ENCODE measurements at places on chromosomes 2 and 18.

DNA sequence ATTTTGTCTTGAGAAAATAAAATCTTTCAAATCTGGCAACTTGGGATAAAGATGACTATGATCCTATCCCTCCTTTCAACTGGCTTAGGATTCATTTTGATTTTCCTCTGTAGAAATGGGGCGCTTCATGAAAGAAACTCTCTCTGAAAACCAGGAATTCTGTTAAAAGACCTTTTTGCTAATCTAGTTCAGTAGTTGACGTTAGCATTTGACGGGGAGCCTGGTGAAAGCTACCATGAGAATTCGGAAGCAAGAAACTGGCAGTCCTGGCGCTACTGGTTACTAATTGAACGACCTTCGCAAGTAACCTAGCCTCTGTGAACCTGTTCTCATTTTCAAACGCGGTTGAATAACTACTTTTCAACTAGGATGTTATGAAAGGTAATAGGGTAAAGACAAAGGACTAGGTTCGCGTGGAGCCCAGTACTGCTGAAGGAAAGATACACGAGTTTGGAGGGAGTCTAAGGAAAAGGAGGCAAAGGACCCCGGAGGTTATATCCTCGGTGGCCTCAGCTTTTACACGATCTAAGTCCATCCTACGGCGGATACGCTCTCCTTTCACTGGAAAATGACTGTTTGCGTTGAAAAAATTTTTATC, 604 bp upstream of the STK11IP start:
- DNase-seq = no peak

DNA sequence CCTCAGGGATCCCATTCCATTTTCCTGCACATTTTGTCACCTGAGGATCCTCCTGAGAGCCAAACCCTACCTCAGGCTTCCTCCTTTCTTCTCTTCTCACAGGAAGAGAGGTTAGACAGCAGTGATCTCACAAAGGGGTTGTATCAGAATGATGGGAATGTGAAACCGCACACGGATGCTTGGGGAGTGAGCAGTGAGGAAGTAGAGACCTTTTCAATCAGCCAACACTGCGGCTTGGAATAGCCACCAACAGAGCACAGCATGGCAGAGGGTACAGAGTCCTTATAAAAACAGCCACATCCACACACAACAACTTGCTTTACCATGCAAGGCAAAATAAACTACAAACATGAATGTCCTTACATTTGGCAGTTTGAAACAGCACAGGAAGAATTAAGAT, 8.7 kb downstream of the TMEM182 start:
- DNase-seq = no peak

DNA sequence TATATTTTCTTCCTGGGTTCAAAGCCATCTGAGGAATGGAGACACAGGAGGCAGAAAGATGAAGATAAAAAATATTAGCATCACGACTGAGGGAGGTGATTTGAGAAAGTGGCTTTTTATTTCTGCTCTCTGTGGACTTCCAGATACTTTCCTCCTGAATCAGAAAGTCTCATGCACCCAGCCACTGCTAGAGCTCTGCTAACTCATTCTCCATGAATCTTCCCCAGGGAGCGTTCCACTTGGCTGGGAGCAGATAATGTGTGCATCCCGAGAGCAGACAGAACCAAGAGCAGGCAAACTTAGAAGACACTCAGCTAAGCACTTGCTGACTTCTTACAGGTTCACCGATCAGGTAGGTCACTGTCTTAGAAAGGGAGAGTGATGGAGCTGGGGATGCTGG, 264.1 kb upstream of the THUMPD2 start:
- no peak for DNase-seq

GRCh38 chr2:217286833-217287232, 427.0 kb upstream of the TNP1 start:
- no peak for DNase-seq

DNA sequence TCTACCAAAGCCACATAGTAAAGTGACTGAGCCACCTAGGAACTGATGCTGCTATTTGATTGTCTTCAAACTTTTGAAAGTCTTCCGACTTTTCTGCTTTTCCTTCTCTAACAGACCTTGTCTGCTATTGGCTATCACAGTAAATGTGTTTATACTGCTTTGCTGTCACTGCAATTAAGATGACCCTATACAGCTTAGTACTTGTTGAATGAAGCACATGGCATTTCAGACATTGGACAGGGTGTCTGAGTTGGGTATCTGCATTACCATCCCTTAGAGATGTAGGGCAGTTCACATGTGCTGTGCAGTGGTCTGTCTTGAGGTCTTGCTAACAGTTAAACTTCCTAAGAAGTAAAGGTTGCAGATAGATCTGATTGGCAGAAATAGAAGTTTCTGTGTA, 3.6 kb downstream of the WDR43 start:
- DNase-seq = no peak

GRCh38 chr2:26720322-26721114, 28.0 kb downstream of the KCNK3 start:
- DNase-seq = peak; percentile 52

DNA sequence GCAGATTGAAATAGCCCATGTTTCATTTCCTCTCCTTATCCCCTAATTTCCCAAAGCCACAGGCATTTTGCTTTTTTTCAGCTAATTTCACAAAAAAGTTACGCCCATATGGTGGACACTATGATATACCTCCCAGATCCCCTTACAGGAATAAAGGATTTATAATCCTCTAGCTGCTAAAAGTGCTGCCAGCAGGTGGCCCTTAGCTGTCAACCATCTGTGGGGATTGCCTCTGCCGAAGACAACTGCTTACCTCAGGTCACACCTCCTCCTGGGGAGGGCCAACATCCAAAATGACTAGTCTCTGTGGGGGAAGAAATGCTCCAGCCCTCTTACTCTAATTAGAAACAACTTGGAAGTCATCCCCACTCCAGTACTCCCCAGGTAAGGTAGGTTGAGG, 61.0 kb upstream of the EPB41L3 start:
- peak; percentile 22 for DNase-seq

- DNase-seq = no peak
Observed at GRCh38 chr2:20829861-20830260, 7.0 kb upstream of the LDAH start.

- no peak for DNase-seq
Observed at GRCh38 chr18:63058521-63058920, 261.0 kb downstream of the BCL2 start.

GRCh38 chr2:16900405-16901025, 234.9 kb upstream of the CYRIA start:
- DNase-seq = no peak

DNA sequence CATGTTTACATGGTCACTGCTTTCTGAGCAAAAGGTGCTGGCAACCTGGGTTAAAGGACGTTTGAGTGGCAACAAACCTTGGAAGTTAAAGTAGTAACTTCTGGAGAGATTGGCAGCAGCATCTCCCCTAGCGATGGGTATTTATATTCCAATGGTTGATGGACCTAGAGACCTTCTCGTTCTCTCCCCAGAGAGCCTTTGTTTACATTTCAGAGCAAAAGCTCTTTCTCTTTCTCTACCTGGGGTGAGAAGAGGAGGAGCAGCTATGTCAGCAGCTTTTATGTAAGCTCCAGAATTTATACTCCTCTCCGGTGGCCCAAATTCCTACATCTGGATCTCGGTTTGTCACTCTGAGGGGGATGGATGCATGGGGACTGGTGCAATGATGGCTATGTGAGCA, 213.7 kb upstream of the ARL4C start:
- peak; percentile 26 for DNase-seq

GRCh38 chr18:2916184-2916583, 69.4 kb downstream of the EMILIN2 start:
- peak; percentile 38 for DNase-seq

DNA sequence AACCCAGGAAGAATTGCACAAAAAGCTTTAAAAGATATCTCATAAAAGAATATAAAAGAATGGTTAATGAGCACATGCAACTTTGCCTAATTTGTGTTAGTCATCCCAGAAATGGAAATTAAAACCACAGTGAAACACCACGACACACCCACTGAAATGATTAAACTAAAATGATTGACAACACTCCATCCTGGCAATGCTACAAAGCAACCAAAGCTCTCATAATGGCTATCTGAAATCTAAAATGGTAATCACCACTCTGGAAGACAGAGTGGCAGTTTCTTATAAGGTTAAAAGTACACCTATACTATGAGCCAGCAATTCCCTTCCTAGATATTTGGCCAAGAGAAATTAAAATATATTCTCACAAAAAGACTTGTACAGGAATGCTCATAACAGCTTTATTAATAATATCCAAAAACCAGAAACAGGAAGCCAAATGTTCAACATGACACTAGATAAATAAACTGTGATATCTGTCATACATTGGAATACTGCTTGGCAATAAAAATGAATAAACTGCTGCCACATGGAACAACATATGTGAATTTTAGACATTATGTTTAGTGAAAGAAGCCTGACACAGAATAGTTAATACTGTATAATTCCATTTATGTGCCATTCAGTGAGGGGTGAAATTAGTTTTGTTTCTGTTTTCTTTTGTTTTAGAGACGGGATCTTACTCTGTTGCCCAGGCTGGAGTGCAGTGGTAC, 105.3 kb upstream of the BCL2L11 start:
- DNase-seq = no peak

DNA sequence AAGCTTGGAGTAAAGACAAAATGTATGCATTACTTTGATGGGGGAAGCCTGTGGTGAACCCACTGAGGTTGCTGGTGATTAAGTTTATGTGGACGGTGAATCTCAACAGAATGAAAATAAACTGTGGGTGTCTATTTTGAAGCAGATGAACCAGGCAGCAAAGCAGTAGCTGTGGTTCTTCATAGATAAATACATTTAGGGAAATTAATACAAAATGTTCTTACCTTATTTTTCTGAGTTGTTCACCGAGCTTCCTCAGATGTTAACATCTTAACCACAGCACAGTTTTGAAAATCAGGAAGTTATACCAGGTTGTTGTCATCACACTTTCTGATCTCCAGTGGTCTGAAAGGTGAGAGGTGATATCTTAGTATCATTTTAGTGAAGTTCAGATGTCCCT, 53.9 kb downstream of the NCK2 start:
- no peak for DNase-seq

- DNase-seq = no peak
Observed at GRCh38 chr2:131146231-131146630, 41.1 kb downstream of the PLEKHB2 start.

GRCh38 chr2:188076149-188077056, 215.3 kb upstream of the GULP1 start:
- no peak for DNase-seq

DNA sequence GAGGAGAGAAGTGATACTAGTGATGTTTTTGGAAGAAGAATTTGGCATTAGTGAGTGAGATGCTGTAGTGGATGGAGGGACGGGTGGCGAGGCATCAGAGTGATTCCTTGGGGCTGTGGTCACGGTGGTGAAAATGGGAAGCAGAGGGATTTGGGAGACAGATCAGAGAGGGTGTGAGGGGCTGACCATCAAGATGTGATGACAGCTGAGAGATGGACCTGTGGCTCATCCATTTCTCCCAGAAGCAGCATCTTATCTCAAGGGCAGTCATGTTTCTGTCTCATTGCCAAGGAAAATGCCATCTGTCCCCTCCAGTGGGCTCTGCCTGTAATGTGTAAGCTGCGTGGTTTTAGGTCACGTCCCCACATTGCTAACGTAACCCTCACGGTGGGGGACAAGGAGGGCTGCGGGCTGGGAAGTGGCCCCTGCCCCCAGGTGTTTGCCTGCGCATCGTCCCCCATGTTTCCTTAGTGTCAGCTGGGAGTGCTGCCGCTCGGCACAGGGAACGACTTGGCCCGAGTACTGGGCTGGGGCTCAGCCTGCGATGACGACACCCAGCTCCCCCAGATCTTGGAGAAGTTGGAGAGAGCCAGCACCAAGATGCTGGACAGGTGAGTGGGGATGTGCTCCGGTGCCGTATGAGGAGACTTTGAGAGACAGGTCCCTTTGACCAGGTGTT, 91.0 kb downstream of the DGKD start:
- no peak for DNase-seq

DNA sequence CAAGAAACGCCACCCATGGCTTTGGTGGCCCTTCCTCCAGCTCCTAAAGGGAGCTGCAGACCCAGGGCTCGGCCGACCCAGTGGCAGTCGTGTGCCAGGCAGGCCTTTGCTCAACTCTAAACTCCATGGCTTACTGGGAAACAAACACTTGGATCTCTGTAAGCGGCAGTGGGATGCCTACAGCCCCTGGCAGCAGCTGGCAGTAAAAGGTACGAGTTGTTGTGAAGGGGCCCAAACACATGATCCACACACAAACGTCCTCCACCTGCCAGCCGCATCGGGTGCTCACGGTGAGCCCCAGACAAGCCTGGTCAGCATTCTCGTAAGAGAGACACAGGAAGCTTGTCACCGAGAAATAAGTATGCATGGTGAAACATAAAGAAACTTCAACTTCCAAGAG, 214.9 kb downstream of the MGAT5 start:
- DNase-seq = no peak

- no peak for DNase-seq
Observed at GRCh38 chr18:79323471-79323870, 72.3 kb upstream of the NFATC1 start.

Measured in iPS-NIHi11 (cell line).